ENCODE measurements at places on chromosomes 12 and 14.

DNA sequence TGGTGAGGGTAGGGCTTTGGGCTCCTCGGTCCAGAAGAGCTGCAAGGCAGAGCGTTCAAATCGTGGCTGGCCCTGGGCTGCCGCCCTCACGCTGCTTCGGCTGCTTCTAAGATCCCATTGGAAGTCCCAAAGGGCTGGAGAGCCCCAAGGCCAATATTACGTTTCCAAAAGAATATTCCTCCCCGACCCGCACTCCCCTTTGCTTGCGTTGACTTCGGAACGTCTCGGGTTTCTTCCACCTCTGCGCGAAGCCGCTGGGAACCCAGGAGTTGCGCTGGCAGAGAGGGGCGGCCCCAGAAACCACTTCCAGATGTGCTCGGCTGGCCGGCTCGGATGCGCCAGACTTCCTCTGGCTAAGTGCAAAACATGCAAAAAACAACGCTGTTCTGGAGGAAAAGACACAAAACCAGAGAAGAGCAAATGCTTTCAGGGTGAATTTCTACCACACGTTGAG is at the start of gene GLT8D2:
Gene GLT8D2 (minus strand): TSS at position 285 of the 454 bp plus-strand sequence. CDS start 30,539 bp downstream, outside the sequence.
- no peak for DNase-seq

DNA sequence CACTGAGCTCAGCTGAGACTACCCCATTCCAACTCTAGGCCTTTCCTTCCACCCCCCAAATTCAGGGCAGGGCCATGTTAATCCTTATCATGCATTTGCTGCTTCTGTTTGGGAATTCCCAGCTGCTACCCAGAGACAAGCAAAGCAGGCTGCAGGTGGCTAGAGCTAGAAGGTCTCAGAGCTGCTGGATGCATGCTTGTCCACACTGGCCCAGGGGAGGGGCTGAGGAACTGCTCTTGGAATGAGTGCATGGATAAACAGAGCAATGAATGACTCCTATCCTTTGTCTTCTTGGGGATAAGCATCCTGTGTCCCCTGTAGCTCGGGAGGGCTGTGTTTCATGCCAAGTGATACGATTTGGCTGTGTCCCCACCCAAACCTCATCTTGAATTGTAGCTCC is 136.8 kb upstream of the NOS1 start:
- DNase-seq: no peak

DNA sequence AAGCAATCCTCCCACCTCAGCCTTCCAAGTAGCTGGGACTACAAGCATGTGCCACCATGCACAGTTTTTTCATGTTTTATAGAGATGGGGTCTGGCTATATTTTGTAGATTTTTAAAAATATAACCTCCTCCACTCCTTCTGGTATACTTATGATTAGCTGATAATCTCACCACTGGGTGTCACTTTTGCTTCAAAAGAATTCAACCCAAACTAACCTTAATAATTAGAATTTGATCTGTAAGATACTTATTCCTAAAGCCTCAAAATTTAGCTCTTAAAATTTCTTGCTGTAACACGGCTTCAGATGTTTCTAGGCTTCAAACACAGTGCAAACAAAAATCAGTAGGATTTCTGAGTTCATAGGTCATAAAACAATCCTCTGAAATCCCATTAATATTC is 130.3 kb downstream of the CEP83 start:
- no peak for DNase-seq

DNA sequence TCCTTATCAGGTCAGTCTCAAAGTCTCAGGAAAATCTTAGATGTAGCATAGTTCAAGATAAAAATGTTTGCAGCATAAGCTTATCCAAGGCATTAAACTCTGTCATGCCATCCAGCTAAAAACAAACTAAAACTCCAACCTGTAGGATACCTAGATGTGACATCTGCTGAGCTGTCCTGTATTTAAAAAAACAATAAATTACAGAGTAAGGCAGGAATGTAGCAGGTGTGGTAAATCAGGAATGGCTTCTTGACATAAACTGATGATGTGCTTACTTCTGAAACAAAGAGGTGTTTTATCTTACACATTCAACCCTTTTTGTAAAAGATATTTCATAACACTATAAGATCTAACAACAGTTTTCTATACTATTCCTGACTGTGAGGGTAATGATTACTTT is 30.6 kb upstream of the DLGAP5 start:
- no peak for DNase-seq

- DNase-seq: no peak
These were observed 55.7 kb upstream of the OVCH1 start for GRCh38 chr12:29552994-29553748.

DNA sequence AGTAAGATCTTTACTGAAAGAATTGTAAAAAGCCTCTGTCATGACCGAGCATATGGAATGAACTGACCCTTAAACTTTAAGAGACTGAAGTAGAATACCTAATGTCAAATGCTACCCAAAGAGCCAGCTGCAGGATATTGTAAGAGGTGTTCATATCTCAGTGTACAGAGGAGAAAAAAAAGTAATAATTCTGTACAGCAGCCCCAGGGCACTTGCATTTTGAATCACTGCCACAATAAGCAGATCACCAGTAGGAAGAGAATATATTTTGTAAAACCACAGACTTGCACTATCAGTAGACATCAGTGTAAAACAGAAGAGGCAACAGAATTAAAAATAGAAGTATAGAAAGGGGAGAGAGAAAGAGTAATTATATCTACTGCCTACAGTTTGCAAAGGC is 162.6 kb downstream of the PPFIA2 start:
- DNase-seq: no peak

DNA sequence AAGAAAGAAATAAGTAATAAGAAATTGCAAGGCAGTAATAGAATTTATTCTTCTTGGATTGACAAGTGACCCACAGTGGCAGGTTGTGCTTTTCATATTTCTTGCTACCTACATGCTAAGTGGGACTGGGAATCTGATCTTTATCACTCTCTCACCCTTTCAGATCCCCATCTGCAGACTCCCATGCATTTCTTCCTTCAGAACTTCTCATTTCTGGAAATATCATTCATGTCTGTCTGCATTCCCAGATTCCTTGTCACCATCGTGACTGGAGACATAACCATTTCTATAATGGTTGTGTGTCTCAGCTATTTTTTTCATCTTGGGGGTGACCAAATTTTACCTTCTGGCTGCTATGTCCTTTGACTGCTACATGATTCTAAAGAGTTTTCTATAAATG is 4.0 kb upstream of the OR6C65 start:
- DNase-seq: no peak

DNA sequence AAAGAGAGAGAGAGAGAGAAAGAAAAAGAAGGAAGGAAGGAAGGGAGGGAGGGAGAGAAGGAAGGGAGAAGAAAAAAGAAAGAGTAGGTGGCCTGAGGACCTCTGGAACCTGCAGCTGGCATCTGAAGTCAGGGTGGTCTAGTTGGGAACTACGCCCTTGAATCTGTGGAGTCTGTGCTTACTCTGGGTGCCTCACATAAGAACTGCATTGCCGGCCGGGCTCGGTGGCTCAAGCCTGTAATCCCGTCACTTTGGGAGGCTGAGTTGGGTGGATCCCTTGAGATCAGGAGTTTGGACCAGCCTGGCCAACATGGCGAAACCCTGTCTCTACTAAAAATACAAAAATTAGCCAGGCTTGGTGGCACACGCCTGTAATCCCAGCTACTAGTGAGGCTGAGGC is 10.0 kb upstream of the NRDE2 start:
- DNase-seq: no peak

DNA sequence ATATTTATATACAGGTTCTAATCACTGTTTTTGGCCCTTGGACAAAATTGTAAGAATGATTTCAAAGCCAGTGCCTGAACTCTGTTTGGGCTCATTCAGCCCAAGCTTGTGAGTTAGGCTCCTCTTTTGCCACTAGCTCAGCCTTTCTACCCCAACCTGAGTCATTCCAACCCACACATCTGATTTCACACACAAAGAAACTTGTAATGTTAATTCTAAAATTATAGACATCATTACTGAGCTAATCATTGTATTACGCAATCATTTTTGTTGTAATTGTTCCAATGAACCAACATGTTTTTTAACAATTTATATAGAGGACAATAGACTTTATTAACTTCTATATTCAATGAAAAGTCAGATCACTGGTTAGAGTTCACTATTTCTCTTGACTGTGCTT is 441.1 kb downstream of the ETNK1 start:
- no peak for DNase-seq

DNA sequence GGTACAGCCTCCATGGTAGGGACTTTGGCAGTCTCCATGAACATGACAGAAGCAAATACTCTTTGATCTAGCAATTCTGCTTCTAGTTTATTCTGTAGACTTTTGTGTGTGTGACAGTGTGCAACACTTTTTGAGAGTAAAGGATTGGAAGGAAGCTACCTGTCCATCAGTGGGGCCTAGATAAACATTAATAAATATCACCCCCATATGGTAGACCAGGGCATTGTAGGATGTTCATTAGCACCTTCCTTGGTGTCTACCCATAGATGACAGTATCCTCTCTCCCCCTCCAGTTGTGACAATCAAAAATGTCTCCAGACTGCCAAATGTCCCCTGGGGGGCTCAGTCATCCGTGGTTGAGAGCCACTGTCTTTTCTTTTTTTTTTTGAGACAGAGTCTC is 10.8 kb downstream of the SNRNP35 start:
- no peak for DNase-seq

DNA sequence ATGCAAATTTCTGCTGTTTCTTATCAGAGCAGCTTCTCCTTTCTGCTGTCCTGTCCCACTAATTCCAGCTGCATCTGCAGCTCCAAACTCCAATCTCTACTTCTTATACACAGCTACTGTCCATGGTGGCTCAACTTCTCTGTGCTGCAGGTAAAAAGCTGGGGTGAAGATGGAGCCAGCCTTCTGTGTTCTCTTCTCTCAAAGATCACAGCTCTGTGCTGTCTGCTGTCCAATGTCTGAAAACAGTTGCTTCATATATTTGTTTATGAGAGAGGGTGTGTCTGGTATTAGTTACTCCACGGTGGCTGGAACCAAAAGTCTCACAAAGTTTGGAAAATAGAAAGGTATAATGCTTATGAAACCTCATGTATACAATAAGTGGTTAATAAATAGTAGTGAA is 445.8 kb upstream of the TBX3 start:
- no peak for DNase-seq
